ENCODE measurements at places on chromosomes 1 and 21.
A peak's percentile ranks its signal among the peaks of the same experiment; 100 is the strongest.

DNA sequence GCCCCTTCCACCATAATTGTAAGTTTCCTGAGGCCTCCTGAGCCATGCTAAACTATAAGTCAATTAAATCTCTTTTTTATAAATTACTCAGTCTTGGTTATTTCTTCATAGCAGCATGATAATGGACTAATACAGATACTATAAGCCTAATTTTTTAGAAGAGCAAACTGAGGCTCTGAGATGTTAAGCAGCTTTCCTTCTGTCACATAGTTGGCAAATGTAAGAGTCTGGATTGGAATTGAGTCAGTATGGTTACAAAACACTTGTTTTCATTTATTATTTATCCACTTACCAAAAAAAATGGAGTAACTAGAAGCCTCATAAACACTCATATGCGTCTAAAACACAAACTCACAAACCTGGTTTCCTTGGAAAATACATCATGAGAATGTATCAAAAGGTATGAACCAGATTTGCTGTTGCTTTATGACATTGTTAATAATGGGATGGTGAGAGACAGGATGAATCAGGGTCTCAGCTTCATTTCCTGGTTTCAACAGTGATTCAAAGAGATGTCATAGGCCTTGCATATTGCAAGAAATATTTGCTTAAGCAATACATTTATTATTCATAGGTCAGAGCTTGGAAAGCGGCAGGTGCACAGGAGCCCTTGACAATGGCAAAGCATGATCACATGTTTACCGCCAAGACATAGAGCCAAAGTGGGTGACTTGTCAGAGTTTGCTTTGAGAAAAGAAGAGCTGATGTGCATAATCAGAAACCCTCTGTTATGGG, 221.5 kb downstream of the GRIK1 start:
- peak; percentile 47 for DNase-seq

GRCh38 chr1:193519922-193520321, 333.5 kb upstream of the B3GALT2 start:
- no peak for DNase-seq

GRCh38 chr21:17673261-17674020, 60.7 kb upstream of the BTG3 start:
- no peak for DNase-seq

GRCh38 chr1:56873213-56873612, 18.6 kb downstream of the C8A start:
- DNase-seq: no peak

DNA sequence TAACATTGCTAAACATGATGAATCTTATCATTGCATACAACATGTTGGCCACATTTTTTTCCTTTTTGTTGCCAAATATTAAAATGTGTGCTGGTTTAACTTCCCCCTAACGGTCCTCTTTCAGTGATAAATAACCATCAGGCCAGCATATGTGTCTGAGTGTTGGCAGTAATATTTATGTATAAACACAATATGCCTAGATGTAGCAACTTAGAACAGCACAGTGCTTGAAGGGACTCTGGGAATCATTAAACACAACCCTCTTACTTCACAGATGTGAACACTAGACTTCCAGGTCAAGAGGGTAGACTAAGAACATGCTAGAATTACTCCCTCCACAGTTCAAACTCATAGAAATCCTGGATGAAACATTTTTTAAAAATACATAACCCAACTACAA, 581.8 kb downstream of the PLPP3 start:
- peak; percentile 78 for DNase-seq

DNA sequence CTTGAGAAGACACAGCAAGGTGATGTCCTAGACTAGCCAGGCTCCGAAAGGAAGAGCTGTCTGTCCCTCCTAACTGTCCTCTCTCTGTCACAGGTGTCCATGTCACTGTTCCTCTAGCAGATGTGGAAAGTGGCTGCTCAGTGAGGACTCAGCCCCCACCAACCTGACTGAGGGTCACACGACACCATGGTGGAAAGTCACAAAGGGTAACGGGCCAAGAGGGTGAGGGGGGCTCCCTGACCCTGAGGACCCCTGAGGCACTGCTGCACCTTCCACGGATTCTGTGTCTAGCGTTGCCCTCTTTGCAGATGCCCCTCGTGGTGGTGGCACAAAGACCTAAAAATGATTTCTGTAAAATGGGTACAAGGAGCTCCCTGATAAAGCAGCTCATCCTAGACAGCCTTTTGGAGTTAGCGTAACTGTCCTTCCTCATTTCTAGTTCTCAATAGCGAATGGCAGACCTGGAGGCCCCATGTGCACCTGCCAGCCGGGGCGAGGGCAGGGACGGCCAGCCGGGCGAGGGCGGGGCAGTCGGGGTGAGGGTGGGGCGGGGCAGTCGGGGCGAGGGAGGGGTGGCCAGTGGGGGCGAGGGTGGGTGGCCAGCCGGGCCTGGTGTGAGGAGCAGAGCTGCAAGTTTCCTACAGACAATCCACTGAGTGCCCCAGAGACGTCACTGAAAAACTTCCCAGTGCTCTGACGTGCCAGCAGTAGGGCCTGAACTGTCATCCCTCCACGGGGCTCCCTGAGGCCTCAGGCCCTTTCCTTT, 23.4 kb downstream of the POFUT2 start:
- DNase-seq: no peak

DNA sequence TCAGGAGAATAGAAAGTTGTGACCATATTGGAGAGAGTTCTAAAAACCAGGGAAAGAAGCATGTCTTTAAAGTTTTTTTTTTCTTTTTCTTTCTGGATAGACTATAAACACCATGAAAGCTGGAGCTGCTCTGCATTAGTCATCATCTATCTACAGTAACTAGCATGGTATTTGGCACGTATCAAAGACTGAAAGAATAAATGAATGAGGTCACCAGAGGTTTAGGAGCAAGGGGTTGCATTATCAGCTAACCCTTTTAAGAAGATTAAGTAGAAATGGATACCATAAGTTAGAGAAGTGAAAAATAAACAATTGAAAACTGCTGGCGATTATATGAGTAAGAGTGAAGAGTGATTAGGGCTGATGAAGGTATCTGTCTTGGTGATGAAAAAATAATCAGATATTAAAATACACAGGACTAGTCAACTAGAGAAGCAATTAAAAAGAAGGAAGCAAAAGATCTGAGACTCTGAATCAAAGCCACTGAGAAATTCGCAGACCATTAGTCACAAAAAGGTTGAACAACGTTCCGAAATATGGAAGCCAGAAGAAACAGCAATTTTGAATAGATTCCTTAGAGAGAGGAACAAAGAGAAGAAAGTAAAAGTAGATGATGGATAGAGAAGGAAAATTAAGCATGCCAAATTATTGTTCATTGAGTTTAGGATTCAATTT, 536.4 kb downstream of the DPYD start:
- DNase-seq: no peak

DNA sequence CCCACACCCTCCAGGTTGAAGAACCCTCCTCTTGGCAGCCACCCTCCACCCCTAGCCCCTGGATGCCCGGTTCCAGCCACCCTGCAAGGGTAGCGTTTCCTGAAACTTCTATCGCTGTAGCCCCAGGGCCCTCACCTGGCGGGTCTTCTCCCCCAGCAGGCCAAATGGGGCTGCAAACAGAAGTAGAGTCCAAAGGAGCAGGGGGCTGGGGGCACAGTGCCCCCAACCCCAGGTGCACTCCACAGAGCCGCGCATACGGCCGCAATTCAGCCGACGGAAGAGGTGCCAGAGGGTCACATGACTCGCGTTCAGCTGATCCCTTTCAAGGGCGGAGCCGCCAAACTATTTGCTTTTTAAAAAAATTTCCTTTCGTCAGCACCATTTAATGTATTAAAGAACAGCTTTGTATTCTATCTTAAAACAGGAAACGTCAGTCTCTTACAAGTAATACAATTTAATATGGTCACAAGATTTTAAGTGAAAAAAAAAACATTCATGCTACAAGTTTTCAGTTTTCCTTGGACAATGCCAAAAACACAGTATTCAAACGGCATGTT, at the start of gene GLMP:
GLMP (minus strand) TSS at position 289 of the 557 bp plus-strand sequence; CDS start at position 255, 34 bp downstream.
- DNase-seq: peak; percentile 85

DNA sequence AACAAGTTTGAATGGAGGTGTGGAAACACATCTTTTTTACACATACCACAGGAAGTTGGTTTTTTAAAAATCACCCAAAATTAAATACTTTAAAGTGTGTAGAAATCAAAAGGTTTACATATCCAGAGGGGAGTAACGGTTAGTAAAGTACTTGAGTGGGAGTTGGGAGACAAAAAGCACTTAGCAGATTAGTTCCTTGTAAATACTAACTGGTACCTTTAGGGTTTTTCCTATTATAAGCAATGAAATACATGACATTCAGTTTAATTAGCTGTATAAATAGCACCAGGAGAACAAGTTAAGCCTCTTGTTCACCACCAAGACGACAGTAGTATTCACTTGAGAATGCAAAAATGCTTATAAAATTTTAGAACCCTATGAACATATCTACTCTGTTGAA, 23.7 kb upstream of the RAVER2 start:
- DNase-seq: no peak

- no peak for DNase-seq
These were observed 10.8 kb upstream of the PALMD start for GRCh38 chr1:99634971-99635624.

GRCh38 chr1:25615563-25616094, 962 bp upstream of the MAN1C1 start:
- DNase-seq: peak; percentile 28

- DNase-seq: peak; percentile 94
These were observed 237.0 kb downstream of the MRPL39 start for GRCh38 chr21:25370311-25370744.

DNA sequence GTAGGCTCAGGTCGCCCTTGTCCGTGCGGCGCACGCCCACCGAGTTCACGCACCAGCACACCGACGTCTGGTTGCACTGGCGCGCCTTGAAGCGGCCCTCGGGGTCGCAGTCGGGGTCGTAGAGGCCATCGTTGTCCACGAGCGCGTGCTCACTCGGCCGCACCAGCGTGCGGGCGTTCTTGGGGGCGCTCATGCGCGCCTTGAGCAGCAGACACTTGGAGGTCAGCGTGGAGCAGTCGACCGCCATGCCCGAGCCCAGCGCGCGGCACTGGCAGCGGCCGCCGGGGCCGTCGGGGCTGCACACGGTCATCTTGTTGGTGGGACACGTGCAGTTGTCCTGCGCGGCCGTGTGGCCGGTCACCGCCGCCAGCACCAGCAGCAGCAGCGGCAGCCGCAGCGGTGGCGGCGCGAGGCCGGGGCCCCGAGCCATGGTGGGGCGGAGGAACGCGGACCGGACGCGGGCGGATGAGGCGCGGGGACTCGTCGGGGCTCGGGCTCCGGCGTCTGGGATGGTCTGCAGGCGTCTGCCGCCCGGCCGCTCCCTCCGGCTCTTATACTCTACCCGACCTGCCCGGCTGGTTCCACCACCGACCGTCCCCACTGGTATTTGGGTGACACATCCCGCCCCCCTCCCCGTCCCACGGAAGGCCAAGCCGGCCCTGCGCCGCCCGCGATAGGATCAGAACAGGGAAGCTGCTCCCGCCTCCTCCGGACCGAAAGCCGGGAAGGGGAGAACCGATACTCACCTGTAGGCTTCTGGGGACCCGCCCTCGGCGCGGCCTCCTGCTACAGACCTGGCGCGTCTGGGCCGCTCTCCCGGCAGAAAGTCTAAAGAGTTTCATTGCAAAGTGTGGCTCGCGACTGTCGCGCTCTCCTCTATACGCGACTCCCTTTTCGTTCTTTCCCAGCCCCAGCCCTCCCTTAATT, at the start of gene TACSTD2:
TACSTD2 (minus strand) TSS at position 526 of the 927 bp plus-strand sequence; CDS start at position 430, 96 bp downstream.
- DNase-seq: no peak

DNA sequence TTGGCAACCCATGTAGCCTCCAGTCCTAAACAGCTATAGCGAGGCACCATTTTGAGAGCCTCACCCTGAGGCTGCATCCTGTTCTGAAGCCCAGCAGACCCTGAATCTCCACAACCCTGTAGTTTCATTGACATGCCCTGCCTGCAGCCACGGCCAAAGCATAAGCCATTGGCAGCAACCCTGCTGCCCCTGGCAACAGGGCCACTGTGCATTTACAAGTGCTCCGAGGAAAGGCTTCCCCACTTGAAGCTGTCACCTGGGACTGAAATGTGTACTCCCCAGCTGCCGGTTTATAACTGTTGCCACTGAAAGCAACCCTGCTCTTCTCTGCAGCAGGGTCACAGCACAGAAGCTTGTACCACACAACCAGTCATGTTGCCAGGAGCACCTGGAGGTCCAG, 124.2 kb upstream of the OLFM3 start:
- DNase-seq: no peak

- no peak for DNase-seq
These were observed 437.7 kb downstream of the OMA1 start for GRCh38 chr1:58108783-58109182.

DNA sequence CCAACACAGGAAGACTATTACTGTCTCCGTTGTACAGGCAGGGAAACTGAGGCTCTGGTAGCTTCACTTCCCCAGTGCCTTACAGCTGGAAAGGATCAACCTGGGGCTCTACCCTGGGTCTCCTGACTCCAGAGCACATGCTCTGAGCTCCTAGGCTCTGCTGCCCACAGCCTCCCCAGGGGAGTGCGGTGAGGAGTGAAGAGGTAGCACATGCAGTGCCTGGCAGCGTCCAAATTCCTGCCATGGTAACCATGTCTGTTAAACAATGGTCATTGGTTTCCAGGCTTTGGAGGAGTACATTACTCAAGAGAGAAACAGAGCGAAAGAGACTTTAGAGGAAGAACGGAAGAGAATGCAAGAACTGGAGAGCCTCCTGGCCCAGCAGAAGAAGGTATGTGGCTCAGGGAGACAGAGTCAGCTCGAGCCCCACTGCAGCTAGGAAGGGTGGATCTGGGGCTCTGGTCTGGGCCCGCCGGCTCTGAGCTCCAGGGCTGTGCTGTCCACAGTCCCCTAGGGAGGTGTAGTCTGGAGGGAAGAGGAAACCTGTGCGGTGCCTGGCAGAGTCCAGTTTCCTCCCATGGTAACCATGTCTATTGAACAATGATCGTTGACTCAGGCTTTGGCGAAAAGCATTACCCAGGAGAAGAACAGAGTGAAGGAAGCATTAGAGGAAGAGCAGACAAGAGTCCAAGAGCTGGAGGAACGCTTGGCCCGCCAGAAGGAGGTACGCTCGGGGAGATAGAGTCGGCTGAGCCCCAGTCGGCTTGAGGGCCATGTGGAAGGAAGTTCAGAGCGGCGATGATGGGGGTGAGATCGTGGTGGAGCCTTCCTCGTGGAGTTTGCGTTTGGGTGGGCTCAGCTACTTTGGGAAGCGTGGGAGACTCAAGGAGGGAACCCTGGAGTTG, 64.6 kb upstream of the EFHD2 start:
- no peak for DNase-seq

GRCh38 chr21:32338209-32338921, 39.7 kb downstream of the MRAP start:
- no peak for DNase-seq

GRCh38 chr1:88662723-88663122, 21.4 kb upstream of the PKN2 start:
- no peak for DNase-seq

- no peak for DNase-seq
These were observed 92.7 kb downstream of the GABPA start for GRCh38 chr21:25827513-25827912.

DNA sequence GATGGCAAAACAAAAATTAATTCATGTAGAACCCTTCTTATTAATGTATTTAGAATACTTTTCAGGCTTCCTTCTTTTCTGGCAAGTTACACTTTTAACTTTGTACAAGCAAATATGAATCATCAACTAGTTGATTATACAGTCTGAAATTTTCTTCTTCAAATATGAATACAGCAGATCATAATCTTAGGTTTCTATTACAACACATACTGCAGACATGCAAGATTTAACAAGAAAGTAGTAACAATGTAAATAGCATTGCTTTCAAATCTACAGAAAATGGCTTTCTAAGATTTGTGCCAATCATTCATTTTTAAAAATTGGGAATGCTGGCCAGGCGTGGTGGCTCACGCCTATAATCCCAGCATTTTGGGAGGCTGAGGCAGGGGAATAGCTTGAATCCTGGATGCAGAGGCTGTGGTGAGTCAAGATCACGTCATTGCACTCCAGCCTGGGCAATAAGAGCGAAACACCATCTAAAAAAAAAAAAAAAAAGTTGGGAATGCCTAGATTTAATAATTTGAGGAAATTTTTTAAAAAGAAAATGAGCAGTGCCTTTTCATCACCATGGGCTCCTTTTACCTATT, 68.4 kb upstream of the DPYD start:
- DNase-seq: no peak

All from foreskin fibroblast (primary cell).